ENCODE measurements at places on chromosomes 13 and 19.

DNA sequence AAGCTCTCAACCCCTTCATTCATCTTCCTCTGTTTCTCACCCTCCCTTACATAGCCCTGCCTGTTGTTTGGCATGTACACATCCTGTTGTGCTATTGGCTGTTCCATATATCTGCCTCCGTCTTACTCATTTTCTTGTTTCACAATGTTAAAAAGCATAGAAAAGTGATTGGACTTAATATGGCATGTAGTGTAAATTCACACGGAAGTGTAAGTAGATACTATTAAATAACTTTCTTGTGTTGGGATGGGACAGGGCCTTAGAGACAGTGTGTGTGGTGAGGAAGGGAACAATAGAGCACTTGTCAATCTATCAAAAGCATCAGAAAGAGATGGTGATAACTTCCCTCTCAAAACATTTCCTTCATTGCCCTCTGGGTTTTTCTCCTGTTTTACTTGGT is 12.3 kb downstream of the LMO7 start:
- DNase-seq, result no peak

GRCh38 chr19:10332158-10332964 is 968 bp downstream of the RAVER1 start:
- no peak for DNase-seq

DNA sequence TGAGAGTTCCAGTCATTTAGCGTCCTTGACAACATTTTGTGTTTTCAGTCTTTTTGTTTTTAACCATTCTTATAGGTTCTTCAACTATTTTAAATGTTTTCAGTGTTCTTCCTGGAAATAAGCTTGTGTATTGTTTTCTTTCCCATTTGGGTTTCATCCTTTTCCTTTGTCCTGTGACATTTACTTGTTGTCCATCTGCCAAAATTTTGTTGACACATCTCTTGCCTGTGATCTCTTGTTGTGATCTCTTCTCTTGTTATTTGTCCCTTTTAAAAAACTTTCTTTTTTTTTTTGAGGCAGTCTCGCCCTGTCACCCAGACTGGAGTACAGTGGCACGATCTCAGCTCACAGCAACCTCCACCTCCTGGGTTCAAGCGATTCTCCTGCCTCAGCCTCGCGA is 96.5 kb downstream of the PDS5B start:
- no peak for DNase-seq

GRCh38 chr13:113148940-113149503 is 9.4 kb upstream of the PROZ start:
- DNase-seq, result peak; percentile 39

GRCh38 chr13:109836629-109837607 is 50.5 kb upstream of the IRS2 start:
- DNase-seq, result no peak

DNA sequence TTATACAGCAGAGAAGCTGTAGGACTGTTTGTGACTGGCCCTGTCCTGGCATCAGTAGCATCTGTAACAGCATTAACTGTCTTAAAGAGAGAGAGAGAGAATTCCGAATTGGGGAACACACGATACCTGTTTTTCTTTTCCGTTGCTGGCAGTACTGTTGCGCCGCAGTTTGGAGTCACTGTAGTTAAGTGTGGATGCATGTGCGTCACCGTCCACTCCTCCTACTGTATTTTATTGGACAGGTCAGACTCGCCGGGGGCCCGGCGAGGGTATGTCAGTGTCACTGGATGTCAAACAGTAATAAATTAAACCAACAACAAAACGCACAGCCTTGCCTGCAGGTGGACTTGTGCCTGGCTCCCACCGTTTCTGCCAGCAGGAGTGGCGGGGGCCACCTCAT is 27.3 kb upstream of the LDLR start:
- DNase-seq, result no peak

- no peak for DNase-seq
Observed at GRCh38 chr19:5515737-5516136, 52.0 kb downstream of the TINCR start.

DNA sequence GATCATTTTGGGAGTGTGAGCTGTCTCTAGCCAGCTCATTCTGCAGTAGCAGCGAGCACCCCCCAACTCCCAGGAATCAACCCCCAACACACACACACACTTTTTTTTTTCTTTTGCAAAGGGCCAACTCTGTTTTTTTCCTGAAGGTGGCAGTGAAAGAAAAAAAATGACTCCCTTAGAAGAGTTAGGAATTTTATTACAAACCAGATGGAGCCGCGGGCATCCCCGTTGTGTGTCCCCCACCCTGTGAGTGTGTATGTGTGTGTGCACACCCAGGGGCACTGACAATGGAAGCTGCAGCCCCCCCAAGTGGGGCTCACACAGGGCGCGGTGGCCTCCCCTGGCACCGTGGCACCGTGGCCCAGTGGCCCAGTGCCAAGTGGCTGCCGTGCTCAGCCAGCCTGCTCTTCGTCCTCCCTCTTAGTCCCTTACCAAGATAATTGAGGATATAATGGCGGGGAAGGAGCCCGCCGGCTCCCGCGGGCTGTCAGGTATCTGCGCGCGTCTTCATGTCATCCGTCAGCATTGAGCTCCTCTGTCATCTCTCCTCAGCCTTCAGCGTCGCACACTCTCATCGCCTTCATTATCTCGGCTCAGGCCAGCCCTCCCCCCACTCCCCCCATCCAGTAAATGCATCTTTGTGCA is 314.1 kb downstream of the ZNF536 start:
- DNase-seq, result no peak

DNA sequence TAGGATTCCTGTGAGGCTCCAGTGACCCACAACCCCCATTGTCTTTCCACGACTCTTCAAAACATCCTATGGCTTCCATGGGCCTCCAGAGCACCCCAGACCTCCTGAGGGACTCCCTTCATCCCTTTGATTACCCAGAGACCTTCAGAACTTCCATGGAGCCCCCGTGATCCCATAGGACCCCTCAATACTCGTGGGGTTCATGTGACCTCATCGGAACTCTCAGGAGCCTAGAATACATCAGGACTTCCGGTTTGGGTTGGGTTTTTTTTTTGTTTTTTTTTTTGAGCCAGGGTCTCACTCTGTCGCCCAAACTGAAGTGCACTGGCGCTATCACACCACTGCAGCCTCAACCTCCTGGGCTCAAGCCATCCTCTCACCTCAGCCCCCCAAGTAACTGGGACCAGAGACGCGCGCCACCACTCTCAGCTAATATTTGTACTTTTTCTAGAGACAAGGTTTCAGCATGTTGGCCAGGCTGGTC is 774 bp downstream of the ALDH16A1 start:
- DNase-seq, result no peak

DNA sequence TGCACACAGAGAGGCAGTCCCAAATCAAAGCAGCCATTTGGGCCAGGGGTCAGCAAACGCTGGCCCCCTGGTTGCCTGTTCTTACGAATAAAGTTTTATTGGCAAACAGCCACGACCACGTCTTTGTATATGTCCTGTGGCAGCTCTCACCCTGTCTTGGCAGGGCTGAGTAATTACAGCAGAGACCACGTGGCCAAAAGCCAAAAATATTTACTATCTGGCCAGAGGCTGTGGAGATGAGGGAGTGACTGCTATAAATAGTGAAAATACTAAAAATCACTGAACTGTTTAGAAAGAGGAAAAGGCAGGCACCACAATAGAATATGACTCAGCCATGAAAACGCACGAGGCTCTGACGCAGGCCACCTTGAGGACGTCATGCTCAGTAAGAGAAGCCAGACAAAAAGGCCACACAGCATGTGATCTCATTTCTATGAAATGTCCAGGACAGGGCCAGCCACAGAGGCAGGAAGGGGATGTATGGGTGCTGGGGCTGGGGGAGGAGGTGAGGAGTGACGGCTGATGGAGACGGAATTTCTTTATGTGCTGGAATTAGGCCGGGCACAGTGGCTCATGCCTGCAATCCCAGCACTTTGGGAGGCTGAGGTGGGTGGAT is 29.4 kb downstream of the SMIM24 start:
- no peak for DNase-seq
